ENCODE measurements at places on chromosomes 7 and 10.

GRCh38 chr10:77027141-77027540 is 610.5 kb downstream of the KCNMA1 start:
- DNase-seq = no peak

DNA sequence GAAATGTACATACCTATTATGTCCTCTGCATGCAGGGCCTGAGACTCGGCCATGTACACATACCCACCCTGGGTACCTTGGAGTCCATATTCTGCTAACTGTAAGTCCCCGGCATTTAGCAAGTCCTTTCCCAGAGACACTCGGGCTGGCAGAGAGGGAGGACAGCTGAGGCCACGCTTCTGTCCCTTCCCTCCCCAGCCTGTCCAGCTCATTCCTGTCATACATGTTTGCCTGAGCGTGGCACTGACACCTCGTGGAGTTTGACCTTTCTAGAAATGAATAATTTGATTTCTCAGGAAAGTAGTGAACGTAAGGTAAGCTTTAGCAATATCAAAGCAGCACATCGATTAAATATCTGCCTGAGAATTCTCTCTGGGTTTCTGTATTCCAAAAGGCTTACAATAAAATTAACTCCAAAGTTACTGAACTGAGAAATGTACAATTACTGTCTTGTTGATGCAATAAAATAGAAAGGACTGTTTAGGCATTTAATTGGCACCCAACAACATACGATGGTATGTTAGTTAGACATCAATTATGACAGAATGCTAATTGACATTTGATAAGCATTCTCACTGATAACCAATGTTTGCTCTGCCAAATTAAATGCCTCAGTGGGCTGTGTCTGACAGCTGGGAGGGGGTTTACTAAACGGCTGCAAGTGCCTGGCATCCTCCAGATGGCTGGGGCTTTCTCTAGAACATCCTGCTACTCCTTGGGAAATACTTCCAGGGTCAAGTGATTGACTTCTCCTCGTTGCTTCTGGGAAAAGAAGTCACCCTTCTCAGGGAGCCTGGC is 221.2 kb downstream of the CCSER2 start:
- no peak for DNase-seq

GRCh38 chr10:34864149-34865067 is 49.3 kb upstream of the PARD3 start:
- DNase-seq = no peak

GRCh38 chr7:32453341-32454011 is 36.7 kb downstream of the LSM5 start:
- no peak for DNase-seq

DNA sequence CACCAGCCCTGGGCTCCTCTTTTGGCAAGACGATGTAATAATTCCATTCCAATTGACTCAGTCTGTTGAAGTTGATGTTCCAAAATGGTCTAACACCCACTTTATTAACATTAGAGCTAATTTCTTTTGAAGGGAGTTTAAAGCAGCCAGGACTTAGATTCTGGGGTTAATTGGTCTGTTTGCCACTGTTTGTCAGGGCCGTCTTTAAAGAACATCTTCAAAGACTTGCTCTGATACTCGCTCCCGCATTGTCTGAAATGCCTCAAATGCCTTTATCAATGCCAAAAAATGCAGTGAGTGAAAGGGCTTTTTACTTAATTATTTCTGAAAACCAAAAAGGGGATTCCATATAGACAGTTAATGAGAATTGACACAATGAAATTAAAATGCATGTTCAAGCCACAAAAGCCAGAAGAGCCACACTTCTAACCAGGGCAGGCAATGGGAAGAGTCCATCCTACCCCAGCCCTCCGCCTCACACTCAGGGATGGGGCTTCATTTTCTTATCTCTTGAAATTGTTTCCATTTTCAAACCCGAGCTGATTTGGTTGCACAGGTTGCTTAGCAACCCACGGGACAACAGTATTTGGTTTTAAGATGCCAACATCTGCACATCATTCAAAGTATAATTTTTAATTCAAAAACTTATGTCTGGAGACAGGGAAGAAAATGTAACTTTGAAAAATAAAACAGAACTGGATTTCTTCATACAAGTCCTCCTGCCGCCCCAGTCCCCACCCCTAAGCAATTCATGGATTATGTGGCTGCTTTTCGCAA is 163.0 kb downstream of the FGFR2 start:
- DNase-seq = no peak

GRCh38 chr7:156656598-156656997 is 16.0 kb downstream of the RNF32 start:
- no peak for DNase-seq

DNA sequence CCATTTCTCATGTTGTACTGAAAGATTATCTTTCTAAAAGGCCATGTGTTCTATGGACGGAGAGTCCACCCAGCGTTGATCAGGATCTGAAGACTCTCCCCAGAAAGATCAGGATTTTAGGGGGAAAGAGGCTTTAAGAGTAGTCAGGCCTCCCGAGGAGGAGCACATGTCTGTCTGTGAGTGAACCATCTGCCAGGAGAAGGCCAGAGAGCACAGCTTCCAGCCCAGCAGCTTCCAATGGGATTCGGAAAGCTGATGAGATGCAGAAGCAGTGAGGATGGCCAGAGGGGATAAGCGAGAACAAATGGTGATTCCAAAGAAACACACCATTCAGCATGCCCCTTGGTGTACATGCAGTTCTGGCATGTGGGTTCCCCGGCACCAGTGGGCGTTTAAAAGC is 88.5 kb upstream of the TCERG1L start:
- DNase-seq = no peak

- no peak for DNase-seq
These were observed 9.4 kb upstream of the HK1 start for GRCh38 chr10:69268761-69269416.

DNA sequence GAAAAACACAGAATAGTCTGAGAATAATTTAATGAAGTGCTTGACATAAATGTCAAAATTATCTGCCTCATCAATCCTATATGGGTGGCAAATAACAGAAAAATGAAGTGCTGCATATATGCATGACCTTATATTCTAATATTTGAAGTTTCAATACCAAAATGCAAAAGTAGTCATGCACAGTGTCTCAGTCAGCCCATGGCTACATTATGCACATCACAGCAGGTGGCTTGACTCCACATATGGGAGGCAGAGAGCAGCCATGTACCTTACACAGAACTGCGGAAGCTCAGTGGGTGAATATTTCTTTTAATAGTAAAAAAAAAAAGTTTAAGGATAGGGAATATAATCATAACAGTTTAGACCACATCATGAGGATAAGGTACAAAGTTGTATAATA is 17.4 kb upstream of the LIPN start:
- DNase-seq = no peak

DNA sequence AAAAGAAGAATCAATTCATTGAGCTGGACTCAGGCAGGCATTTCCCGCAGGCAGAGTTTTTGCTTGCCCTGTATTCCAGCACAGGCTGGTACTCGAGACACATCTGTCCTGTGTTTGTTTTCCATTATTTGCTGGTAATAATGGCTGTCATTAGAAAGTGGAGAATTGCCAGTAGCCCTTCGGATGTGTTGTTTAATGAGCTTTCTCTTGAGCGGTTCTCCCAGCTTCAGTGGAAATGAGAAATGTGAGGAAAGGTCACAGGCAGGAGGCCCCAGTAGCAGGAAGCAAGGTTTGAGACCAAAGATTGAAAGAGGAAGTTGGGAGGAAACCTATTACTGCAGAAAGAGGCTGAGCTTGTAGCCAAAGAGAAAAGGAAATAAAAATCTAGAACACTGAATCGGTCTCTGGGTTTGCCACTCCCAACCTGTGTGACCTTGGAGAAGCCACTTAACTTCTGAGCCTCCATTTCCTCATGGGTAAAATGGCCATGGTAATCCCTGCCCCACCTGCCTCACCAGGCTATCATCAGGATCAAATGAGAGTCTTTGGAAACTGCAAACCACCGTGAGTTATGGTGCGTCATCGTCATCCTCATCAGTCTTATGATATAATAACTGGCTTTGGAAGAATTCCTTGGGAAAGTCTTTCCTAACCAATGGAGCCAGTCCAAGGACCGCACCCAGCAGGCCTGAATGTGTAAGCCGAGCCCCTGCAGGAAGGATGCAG is 67.7 kb downstream of the TACR2 start:
- peak; percentile 98 for DNase-seq

Measured in NCI-H226 (cell line).